ENCODE measurements at places on chromosomes 7 and 10. TPM values are rescaled to one million over a fixed set of nuclear protein-coding genes. Genes with fewer than 3 reads are reported as not detected.

The WDR86 gene
- total RNA-seq, result 2.5 TPM

The PLA2G12B gene
- not detected for total RNA-seq

The CDC14C gene
- 0.17 TPM for total RNA-seq

The UCN3 gene
- not detected for total RNA-seq

DNA sequence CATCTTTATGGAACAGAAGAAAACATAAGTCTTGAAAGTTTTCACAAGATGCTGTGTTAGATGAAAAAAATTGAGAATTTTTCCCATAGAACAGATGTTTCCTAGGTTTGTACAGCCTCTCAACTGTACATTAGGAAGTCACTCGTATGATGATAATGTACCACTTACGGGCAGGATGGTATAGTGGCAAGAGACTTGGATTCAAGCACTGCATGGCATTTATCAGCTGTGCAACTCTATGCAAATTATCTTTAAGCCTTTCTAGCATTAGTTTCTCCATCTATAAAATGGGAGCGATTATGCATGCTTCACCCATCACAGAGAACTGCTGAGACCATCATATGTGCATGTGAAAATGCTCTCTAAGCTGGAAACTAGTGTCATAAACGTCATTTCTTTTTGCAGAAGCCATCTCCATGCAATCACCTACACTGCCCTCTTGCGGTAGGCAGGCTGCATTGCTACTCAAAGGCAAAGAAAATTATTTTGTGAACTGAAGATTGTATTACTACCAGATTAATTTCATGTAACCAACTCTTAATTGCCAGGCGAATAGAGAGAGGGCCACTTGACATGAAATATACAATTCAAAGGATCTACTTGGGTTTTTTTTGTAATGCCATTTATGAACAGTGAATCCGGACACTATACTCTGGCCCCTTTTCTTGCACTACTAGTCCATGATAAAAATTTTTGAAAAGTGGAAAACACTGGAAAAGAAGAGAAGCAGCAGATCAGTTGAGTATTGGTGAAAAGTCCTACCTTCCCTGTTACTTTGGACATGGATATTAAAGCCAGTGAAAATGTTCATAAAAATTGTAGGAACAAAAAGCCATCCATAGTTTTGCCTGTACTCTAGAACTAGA, 102.3 kb downstream of the JAZF1 start:
- no peak for DNase-seq

- no peak for DNase-seq
These were observed at the start of gene SEMA4G for GRCh38 chr10:100969187-100970075. Gene SEMA4G, plus strand, starts transcription at chr10:100969504. Its CDS starts 3,409 bp downstream, at chr10:100972913.

- no peak for DNase-seq
These were observed 588.0 kb downstream of the NRG3 start for GRCh38 chr10:82462910-82463551.

- DNase-seq, result peak; percentile 10
These were observed 514 bp downstream of the RNF216 start for GRCh38 chr7:5780801-5781496.

- peak; percentile 12 for DNase-seq
These were observed 69.2 kb upstream of the SLC39A12 start for GRCh38 chr10:17882557-17882956.

DNA sequence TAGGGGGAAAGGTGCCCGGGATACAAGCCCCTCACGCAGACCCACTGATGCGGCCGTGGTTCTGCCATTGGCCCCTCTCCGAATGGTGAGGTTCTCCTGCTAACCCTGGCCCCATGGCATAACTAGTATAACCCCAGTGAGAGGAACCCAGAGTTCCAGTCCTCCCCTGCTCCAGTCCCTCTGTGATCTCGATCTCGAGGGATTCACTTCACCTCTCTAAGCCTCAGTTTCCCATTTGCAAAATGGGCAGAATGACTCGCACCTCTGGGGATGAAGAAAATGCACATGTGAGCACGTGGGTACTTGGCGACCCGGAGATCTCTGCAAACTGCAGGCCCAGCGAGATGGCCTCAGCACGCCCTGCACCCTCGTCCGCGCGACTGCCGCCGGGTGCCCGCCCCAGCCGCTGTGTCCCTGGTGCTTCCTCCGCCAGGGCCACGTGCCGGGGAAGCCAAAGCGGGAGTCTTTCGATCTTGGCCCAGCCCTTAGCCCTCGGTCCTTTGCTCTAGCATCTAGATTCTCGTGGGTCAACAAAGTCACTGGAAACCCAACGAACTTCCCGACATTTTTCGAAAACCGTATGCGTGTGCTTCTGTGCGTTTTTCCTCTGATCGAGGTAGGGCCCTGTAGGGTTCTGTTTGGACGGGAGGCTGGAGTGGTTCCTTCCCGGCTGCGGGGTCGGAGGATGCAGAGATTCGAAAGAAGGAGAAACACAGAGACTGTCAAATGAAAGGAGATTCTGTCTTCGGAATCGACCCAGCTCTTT, 169.8 kb downstream of the UBE2H start:
- DNase-seq, result no peak

GRCh38 chr10:46218921-46219320, 67.9 kb upstream of the ANTXRL start:
- no peak for DNase-seq

DNA sequence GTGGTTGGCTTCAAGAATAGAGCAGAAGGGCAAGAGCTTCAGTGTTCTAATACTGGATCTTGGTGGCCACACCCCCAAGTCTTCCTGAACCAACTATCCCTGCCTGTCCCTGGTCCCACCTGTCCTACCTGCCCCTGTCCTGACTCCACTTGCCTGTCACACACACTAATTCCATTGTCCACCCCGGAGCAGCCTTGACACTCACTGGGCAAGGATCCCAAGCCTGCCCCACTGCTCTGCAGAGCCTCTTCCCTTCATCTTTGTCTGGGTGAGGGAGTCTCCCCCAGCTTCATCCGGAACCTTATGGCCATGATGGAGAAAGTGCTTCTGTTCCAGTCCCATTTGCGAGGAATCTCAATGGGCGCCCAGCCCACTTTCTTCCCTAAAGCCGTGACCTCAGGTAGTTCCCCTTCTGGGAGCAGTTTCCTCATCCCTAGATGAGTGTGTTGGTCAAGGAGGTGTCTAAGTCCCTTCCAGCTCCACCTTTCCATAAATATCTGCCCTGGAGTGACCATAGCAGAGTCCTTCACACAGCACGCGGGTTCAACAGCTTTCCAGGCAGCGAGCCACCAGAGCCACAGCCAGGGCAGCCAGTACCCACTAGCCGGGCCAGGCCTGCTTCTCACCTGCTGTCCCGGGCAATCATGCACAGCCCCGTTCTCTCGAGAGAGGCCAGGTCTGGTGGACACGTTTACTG, 61.5 kb downstream of the VIPR2 start:
- DNase-seq, result no peak

GRCh38 chr10:102827597-102827975, 9.6 kb downstream of the CYP17A1 start:
- DNase-seq, result no peak

DNA sequence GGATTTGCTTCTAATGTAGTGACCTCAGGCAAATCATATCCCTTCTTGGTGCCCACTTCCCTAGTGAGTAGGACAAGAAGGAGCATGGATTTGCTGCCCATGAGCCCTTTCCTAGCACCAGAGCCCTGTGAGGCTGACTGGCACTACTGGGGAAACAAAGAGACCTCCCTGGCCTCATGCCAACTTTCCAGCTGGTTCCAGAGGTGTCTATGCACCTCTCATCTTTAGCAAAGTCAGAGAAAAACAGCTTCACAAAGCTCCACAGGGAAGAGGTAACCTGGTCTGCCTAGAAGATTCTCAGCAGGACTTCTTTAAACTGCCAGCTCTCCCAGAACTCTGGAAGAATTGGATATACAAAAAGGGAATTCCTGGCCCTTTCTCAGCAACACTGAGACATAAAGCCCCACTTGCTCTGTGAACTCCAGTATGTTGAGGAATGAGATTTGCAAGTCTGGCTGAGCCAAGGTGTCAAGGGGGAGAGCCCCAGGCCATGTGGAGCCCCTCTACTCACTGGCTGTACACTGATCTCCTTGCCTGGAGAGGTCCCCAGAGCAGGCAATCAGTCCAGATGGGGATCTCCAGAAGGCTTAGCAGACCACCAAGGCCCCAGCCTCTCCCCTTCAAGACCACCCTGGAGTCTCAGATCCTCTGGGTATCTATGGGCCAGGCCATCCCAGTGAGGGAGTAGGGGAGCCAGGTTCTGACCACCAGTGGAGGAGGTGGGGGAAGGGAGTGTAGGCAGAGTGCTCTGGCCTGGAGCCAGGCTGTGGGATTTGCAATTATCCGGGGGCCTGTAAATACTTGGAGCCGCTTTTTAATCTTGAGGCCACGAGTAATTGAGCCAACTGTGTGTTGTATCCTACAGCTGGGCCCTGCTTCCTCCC, 24.4 kb upstream of the RBM20 start:
- no peak for DNase-seq
